ENCODE measurements at places on chromosomes 2 and 18. TPM values are rescaled to one million over a fixed set of nuclear protein-coding genes. Genes with fewer than 3 reads are reported as not detected.

Gene RPE
- polyA plus RNA-seq = 68.2 TPM

Gene ANKRD30BL
- 0.64 TPM for polyA plus RNA-seq

GRCh38 chr2:28506112-28506910 lies 10.5 kb downstream of the PLB1 start:
- DNase-seq = no peak

DNA sequence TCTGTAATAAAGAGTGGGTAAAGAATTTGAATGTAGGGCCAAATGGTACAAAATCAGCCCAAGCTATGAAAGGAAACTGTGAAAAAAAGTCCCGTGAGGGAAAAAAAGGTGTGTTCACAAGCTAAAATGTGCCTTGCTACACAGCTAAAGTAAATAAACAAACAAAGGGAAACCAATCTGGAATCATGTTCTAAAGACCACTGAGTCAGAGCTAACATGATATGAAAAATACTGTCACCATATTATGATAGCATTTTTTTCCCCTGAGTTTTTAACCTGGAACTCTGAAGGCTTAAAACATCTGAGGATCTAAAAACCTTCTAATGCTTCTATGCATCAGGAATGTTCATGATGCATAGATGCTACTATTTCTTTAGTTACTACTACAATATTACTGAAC lies 58.8 kb downstream of the SCN1A start:
- no peak for DNase-seq

Gene HOXD12
- 0.42 TPM for polyA plus RNA-seq

Gene C2orf72
- 4.2 TPM for polyA plus RNA-seq

Gene KCNG2
- not detected for polyA plus RNA-seq

DNA sequence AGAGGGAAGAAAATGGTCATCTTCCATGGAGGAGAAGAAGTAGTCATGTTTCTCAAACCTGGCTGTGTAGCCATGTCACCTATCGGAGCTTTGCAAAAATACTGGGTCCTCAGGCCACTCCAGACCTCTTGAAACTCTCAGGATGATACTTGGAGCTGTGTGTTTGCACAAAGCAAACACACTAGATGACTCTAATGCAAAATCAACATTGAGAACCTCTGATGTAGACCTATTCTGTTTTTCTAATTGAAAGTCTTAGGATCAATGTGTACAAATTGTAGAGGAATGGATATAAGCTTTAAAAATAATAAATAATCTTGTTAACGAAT lies 444.3 kb downstream of the RND3 start:
- no peak for DNase-seq

DNA sequence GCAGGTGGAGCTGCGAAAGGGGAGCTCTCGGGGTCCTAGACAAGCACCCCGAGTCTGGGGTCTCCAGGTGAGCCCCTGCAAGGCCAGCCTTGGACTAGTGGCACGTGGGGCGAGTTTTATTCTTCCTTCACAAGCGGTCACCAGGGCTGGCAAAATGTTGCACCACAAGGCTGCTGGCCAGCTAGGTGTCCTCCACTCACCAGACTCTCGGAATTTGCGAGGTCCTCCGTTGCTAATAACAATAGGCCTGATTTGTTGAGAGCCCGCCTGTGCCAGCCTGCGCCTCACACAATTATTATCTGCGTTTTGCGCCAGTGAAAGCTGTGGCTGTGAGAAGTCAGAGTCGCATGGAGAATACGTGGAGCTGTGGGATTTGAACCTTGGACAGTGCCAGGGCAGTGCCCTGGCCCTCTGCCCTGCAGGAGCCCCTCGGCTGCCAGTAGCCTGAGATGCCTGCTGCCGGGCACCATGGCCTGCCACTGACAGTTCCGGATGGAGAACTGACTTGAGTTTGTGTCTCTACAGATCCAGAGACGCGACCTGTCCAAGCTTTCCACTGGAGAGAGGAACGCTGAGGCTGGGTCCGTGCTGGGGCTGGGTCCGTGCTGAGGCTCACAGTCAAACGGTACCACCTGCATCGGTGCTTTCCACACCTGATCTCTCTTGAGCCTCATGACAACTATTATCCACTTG lies 77.6 kb upstream of the ODC1 start:
- DNase-seq = no peak

DNA sequence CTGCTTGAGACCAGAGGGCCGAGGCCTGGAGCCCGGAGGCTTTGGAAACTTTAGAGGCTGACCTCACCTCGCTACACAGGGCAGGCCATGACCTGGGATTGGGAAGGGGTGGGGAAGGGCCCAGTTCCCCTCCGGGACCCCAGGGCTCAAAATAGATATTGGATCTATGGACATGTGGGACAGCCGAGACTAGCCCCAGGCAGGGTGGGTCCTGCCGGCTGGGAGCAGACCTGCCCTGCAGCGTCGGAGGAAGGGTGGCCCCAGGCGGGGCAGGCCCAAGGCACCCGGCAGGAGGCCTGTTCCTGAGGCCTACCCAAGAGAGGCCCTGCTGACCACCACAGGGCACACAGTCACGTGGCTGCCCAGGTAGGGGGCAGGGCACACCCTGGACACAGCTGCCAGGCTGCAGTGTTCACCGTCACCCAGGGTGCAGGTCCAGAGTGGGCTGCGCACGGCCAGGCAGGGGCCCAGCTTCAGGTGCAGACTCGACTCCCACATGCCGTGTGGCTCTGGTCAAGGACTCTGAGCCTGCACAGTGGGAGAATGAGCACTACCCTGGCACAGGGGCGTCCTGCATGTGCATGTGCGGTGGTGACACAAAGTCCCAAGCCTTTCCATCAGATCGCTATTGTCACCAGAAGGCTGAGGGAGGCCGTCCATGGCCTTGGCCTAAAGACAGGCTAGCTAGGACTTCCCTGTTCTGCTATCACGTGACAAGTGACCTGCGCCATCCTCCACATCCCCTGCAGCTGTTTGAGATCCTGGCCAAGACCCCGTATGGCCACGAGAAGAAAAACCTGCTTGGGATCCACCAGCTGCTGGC lies 13.2 kb downstream of the ANO7 start:
- DNase-seq = no peak

- DNase-seq = no peak
Measured at GRCh38 chr18:48139431-48140347, 209.2 kb upstream of the SMAD2 start.

DNA sequence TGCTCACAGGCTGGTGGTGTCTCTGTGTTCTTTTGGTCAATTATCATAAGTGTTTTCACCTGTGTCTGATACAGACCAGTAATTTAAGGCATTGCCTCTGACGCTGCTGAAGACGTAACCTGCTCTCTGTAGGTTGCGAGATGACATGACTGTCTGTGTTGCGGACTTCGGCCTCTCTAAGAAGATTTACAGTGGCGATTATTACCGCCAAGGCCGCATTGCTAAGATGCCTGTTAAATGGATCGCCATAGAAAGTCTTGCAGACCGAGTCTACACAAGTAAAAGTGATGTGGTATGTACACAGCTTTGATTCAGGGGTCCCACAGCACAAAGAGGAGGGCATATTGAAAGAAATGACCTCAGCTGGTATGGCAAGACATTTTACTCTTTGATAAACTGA lies 33.8 kb upstream of the TMEM87B start:
- DNase-seq = no peak

- no peak for DNase-seq
Measured at GRCh38 chr2:32894119-32894728, 52.5 kb upstream of the LTBP1 start.

GRCh38 chr18:38933322-38933721 lies 1367.7 kb upstream of the CELF4 start:
- DNase-seq = no peak

GRCh38 chr2:52465287-52465686 lies 1302.3 kb upstream of the CHAC2 start:
- DNase-seq = no peak

DNA sequence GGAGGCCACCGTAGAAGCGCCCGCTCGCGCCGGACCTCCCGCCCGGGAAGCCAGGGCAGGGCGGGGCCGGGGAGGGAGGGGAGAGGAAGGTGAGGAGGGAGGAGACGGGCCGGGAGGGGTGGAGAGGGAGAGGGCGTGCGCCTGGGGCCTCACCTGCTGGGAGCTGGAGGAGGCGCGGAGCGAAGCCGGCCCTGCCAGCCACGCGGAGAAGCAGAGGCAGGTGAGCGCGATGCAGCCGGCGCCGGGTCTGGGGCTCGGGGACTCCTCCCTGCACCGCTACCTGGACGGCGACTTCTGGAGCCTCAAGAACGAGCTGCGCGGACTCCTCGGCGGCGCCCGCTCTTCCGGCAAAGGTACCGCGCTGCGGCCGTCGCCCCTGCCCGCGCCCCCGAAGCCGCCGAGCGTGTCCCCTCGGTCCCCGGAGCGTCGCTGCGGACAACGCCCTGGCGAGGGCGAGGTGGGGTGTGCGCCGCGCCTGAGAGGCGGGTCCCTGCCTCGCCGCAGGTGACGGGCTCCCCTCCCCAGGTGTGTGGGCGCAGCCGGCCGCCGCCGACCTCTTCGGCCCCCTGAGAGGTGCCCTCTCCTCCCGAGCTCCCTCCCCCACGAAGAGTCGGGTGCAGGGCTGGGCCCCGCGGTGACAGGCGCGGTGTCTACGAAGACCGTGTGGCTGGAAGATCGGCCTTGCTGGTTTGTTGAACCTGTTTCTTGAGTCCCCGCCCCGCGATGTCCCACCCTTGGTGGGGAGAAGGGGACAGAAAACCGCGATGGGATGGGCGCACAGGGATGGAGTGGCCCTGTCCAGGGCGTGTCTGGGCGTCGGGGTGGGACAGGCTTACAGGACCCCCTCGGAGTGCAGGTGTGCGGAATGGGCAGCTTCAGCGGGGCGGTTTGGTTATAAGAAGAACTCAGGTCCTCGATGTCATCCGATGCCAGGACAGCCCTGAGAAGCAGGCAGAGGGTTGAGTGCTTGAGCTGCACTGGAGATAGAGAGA lies at the start of gene ACOXL:
TSS of gene ACOXL (plus strand) at position 152 of the 992 bp plus-strand sequence. CDS start 35,817 bp downstream, outside the sequence.
- no peak for DNase-seq

GRCh38 chr2:222819722-222820333 lies 41.0 kb upstream of the ACSL3 start:
- DNase-seq = no peak

DNA sequence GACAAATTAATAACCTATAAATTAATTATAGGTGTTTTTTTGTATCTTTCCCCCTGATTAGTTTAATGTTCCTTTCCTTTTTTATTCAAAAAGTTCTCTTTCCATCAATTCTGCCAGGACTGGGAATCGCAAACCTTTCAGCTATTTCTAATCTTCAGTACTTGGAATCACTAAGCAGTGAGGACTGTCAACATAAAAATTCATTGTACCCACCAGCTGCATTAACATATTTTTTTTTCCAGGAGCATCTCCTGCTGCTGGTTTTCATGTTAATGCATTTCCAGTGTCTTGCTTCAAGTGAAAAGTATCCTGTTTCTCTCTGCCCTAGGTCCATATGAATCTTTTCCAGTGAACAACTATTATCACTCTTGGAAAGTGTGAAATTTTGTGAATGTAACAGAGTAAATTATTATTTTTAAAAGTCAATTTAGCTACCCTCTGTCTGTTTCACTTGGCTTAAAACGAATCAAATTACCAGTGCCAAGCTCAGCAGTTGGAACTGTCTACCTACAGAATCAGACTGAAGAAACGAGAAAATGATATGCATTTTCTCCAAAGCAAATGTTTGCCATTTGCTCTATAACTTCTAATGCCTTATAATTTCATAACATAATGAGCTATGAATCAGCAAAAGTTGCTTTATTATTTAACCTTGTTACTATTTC lies 804.4 kb downstream of the EPHA4 start:
- no peak for DNase-seq

Gene TTR
- 0.25 TPM for polyA plus RNA-seq

Gene AMER3
- 0.01 TPM for polyA plus RNA-seq

Gene POMC
- 5.7 TPM for polyA plus RNA-seq

DNA sequence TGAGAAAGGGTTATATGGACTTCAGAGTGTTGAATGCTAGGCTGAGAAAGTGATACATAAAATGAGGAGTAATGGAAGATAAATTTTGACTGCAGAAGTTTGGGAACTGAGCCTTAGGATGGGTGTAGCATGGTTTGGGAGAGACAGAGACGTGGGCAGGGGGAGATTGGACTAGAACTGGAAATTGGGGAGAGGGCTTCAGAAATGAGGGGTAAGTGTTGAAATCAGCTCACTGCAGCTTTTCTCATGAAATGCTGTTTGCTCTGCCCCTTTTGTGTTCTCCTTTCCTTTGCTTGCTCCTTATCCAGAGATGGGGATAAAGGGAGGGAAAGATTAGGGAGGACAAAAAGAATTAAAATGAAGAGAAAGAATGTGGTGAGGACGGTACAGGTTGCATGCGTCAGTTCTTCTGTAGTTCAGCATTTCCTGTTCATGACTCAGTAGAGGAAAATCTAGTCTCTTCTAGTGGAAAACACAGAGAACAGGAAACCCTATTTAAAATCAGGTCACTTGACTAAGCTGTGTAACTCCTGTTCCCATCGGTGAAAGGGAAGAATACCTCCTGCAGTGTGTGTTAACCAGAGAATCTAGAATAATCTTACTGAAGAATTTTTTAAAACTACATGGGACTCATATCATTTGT lies 105.6 kb downstream of the CRIM1 start:
- DNase-seq = no peak

DNA sequence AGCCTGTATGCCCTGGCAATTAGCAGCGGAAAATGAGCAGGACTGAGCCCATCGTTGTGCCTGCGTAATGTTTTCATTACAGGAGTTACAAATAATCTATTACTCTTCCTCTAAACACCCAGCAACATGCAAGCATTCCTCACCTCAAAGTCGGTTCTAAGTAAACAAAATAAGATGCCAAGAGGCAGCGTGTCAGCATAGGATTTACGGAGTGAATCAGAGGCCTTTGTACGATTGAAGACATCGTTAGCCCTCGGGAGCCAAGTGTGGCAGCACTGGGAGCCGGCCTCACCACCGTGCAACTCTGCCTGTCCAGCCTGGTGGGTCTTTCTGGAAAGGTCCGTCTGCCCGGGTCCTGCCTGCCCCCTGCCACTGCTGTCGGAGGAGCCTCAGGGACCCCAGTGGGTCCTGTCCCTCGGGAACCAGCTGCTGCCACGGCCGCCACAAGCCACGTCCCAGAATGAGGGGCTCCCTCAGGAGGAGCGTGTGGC lies 80.1 kb upstream of the CTDP1 start:
- no peak for DNase-seq

Gene CIB4
- 0.92 TPM for polyA plus RNA-seq

Gene OXER1
- polyA plus RNA-seq = 6.2 TPM

DNA sequence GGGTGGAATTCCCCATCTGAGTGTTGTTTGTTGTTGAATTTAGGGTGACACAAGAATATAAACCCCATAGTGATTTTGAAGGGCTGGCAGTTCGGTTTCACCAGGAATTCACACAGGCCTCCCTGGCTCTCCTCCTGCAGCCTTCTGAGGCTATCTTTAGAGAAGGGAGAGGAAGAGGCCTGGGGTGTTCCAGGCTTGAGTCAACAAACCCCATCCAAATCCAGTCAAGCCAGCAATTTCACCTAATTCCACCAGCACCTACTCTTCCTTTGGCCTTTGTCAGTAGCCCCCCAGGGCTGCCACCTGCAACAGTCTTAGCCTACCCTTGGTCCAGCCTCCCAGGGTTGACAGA lies 32.0 kb downstream of the MARCHF4 start:
- no peak for DNase-seq

DNA sequence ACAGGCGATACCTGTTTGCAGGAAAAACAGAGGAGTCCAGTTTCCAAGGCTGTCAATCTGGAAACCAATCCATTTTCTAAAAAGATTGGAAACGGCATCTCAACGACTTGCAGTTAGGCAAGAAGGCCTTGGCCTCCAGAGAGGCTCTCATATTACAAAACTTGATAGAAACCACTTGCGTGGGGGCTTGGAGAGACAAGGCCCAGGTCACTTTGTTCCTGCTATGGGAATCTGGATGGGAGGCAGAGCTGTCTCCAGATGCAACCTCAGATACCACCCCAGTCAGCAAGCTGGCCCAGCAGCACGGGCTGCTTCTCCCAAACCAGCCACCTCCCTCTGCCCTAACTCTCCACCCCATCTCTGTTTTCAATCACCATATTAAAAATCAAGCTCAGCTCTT lies 298.8 kb downstream of the TNS1 start:
- no peak for DNase-seq

Gene LHCGR
- 0.24 TPM for polyA plus RNA-seq

GRCh38 chr18:28588884-28589549 lies 412.1 kb upstream of the CDH2 start:
- no peak for DNase-seq
